Activated naive CD8-positive, alpha-beta T cell treated with anti-CD3 and anti-CD28 coated beads, Interleukin-2, amount 10 ng/mL, durations not matched to agents 7 days and 5 days (primary cell): ENCODE measurements at places on chromosomes 2 and 18. TPM values are rescaled to one million over a fixed set of nuclear protein-coding genes. Genes with fewer than 3 reads are reported as not detected.

The PLEKHM3 gene
- total RNA-seq, result 9.5 TPM

The CIB4 gene
- not detected for total RNA-seq

The GCKR gene
- not detected for total RNA-seq

The LONRF2 gene
- 0.09 TPM for total RNA-seq

The CNTNAP5 gene
- total RNA-seq, result not detected

The CELF4 gene
- total RNA-seq, result not detected

The C1QL2 gene
- not detected for total RNA-seq

The HAAO gene
- total RNA-seq, result not detected

The ADI1 gene
- 19.5 TPM for total RNA-seq

The TWIST2 gene
- total RNA-seq, result not detected

The COL3A1 gene
- not detected for total RNA-seq

The ADRA2B gene
- 0.26 TPM for total RNA-seq

The ADD2 gene
- 20.9 TPM for total RNA-seq

The REG3G gene
- not detected for total RNA-seq

The LYG2 gene
- not detected for total RNA-seq

The FOXI3 gene
- not detected for total RNA-seq

The INHBB gene
- total RNA-seq, result not detected

The ASXL2 gene
- 58.5 TPM for total RNA-seq

The PTPN4 gene
- total RNA-seq, result 102 TPM

The STON1 gene
- total RNA-seq, result 2.7 TPM

The ACKR3 gene
- 4.4 TPM for total RNA-seq

The PLA2R1 gene
- total RNA-seq, result not detected

The APCDD1 gene
- total RNA-seq, result not detected

The CNRIP1 gene
- not detected for total RNA-seq

The GKN2 gene
- total RNA-seq, result not detected

The TSHZ1 gene
- 23.7 TPM for total RNA-seq

The CFAP210 gene
- not detected for total RNA-seq

The GAREM1 gene
- total RNA-seq, result not detected

The ABCG5 gene
- total RNA-seq, result not detected

The DSG4 gene
- not detected for total RNA-seq

The DARS1 gene
- total RNA-seq, result 118 TPM

The TUBA4B gene
- total RNA-seq, result not detected
